ENCODE measurements at places on chromosomes 2 and 18.

DNA sequence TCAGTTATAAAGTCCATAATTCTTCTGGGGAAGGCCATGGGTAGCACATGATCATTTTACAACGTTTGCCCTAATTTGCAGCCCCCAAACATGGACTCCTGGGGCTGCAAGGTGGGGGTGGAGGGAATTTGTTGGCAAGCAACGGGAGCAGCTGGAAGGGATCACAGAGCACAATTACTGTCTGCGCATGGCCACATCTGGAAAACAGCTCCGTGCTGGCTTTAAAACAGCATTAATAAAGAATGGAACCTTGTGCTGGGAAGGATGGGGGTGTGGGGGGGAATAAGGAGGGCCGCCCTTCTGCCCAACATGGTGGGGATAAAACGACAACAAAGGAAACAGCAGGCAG, 60.9 kb upstream of the SLC14A2 start:
- no peak for DNase-seq

GRCh38 chr2:70753902-70754301, 14.1 kb downstream of the ADD2 start:
- peak; percentile 95 for DNase-seq

GRCh38 chr2:23131066-23131575, 253.9 kb upstream of the KLHL29 start:
- no peak for DNase-seq

DNA sequence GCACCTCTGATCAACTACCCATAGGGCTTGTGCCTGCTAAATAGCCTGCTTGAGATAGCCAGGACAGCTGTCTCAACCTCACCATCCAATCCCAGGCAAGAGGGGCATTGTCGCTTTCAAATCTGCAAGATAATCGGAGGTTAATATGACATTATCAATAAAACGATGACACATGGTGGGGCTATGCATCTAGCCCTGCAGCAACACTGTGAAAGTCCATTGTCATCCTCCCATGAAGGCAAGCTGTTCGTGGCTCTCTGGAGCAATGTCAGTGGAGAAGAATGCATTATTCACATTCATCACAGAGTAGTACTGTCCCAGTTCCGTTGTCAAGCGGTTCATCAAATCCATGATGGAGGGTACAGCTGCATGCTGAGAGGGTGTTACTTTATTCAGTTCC, 18.9 kb upstream of the KLHL23 start:
- no peak for DNase-seq

- DNase-seq = no peak
These were observed 109.9 kb upstream of the CAB39 start for GRCh38 chr2:230602562-230603230.

- no peak for DNase-seq
These were observed 158.9 kb upstream of the BOD1L2 start for GRCh38 chr18:56988022-56988421.

- no peak for DNase-seq
These were observed 2.8 kb downstream of the ETAA1 start for GRCh38 chr2:67399831-67400489.

DNA sequence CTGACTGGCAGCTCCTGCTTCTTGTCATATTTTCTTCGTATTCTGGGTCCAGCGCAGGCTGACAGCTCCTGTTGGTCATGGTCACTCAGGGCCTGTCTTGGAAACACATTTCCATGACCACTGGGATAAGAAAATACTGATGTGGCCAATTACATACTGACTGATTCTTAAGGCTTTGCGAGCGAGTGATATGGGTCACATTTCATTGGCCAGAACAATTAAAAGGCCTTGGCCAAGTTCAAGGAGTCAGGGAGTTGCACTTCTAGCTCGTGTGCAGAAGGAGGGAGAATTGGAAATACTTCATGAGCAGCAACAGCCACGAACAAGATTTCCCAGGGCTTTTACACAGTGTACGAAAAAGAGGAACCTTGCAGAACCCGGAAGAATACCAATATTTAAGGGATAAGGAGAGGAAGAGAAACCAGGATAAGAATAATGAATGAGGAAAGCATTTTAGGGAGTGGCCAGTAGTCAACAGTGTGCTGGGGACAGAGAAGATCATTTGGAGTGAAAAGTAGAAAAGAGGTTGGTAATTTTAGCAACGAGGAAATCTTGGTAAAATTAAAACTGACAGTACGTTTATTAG, 149.5 kb downstream of the ATP9B start:
- no peak for DNase-seq

GRCh38 chr18:31688606-31689005, 4.2 kb upstream of the B4GALT6 start:
- DNase-seq = no peak

GRCh38 chr2:32832821-32833220, 113.9 kb upstream of the LTBP1 start:
- DNase-seq = no peak

- no peak for DNase-seq
These were observed 41.3 kb downstream of the NTSR2 start for GRCh38 chr2:11628675-11629074.

DNA sequence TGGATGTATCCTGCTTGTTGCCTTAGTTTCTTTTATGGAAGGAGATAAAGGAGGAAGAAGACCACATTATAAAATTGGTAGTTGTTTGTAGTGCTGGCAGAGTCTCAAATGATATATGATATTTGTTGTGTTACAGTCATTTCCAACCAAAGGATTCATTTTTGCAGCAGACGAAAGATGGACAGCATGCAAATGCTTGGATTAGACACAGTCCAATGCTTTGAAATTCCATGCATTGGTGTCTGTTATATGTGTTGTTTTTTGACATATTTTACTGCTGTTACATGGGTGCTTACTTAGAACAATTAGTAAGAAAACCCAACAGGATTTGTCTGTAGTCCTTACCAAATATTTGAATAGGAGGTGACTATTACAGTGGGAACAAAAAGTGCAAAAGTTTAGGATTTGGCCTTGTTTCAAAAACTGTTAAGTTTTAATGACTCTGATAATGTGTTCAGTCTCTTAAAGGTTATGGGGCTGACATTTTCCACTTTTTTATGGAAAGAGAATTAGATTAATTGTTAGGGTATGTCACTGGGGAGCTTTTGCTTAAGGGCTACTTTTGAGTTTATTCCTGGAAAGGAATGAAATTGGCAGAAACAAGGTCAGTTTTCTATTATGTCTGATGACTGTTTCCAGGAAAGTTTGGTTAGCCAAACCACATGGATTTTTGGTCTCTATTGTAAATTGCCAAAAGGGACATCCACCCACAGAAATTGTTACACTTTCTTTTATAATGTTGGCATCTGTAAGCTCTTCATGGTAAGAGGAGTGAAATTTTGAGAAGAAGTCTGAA, 229.4 kb upstream of the MMADHC start:
- DNase-seq = no peak

GRCh38 chr2:53695575-53695974, 72.0 kb upstream of the CHAC2 start:
- DNase-seq = no peak

GRCh38 chr2:216932113-216932862, 72.4 kb upstream of the TNP1 start:
- DNase-seq = no peak

GRCh38 chr18:61167902-61168301, 165.3 kb upstream of the CDH20 start:
- no peak for DNase-seq

DNA sequence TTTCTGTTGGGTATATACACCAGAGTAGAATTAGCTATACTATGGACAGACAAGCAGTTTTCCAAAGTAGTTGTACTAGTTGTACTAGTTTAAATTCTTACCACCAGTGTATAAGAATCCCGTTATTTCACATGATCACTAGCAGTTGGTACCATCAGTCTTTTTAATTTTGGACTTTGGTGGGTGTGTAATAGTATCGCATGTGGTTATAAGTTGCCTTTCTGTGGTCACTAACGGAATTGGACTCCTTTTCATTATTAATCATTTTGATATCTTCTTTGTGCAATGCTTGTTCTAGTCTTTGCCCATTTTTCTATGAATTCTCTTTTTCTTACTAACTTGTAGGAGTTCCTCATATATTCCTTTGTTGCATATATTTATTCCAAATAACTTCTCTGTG, 89.8 kb downstream of the ASXL2 start:
- DNase-seq = no peak

DNA sequence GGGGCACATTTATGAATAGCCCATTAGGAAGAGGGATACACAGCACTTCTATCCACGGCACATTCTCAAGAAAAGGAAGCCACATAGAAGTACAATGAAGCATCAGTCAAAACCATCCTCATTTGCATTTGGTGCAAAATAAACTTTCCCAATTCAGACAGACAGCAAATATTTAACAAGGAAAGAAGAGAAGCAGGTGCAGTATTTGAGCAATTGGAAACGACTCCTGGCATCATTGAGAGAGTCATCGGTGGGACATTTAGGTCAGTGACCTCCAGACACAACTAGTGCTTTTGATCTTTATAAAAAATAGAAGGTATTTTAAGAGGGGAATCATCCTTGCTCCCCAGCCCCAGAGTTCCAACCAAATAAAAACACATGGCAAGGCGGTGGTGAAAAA, 118.0 kb downstream of the MREG start:
- no peak for DNase-seq

GRCh38 chr2:171807831-171808393, 86.1 kb downstream of the SLC25A12 start:
- no peak for DNase-seq

DNA sequence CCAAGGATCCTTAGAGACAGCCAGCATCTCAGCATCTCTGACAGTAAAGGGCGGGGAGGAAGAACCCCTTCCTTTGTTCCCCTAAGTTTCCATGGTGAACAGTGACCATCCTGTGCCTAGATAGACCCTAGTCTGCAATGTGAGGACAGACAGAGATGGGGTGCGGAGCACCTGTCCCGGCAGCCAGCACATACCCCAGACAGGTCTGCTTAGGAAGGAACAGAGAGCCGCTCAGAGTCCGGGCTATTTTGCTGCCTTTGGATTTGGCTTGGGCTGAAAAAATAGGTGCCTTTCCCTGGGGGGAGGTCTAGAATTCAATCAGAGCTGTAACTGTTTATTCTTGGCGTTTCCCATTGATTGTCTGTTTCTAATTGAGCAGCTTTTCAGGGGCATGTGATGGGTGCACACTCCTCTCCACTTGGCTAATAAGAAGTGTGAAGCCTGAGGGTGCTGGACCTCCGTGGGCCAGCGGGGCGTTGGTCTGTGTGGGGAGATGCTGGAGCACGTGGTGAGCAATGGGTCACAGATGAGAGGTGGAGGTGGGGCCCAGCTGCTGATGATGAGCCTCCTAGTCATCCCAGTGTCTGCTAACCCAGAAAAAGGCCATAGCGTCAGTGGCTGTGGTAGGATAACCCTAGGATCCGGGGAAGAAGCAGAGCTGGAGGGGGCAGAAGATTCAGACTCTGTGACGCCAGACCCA, 236.8 kb downstream of the SEPTIN10 start:
- DNase-seq = no peak

- DNase-seq = no peak
These were observed 112.9 kb downstream of the CLIP4 start for GRCh38 chr2:29227935-29228675.

- no peak for DNase-seq
These were observed 477.9 kb downstream of the TSN start for GRCh38 chr2:122233372-122233771.

- DNase-seq = no peak
These were observed 129.2 kb downstream of the MYCN start for GRCh38 chr2:16069663-16069932.

DNA sequence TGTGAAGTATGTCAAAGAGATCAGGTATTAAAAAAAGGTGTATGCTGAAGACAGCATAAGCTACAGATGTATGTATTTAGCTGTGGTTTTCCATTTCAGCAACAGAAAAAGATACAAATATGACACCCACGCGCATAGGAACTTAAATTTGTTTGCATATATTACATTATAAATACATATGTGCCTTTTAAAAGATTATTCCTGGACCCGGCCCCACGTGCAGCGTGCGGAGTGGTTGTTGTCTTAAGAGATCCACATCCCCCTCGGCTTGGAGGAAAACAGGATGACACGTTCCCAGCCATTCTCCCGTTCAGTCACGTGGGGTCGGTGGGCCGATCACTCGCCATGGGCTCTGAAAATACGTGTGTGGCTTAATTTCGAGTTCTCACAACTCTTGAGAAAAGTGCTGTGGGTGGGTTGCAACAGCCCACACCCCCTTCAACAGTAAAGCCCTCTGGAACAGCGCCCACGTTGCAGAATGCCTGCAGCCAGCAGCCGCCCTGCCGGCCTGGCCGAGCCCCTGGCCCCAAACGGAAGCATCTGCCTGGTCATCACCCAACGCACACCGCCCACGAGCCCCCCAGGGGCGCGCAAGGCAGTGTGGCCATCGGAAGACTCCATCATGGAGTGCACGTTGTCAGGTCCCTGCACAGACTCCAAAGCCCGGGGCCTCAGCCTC, 18.6 kb upstream of the KCNG2 start:
- no peak for DNase-seq

- no peak for DNase-seq
These were observed 123.3 kb downstream of the CLIP4 start for GRCh38 chr2:29238497-29238896.
